ENCODE measurements at places on chromosomes 11 and 22. TPM values are rescaled to one million over a fixed set of nuclear protein-coding genes. Genes with fewer than 3 reads are reported as not detected.
A peak's percentile ranks its signal among the peaks of the same experiment; 100 is the strongest.

The LGALS12 gene
- not detected for total RNA-seq

The CCDC73 gene
- not detected for total RNA-seq

The SCUBE2 gene
- total RNA-seq, result 1.6 TPM

The LRRC74B gene
- 0.19 TPM for total RNA-seq

The SHISAL1 gene
- 0.26 TPM for total RNA-seq

- H3K4me1 ChIP-seq, result no peaks in the 10 kb centered on the region
- no peak overlapping the region for H3K4me3 ChIP-seq
- no peak overlapping the region for H3K27ac ChIP-seq
Measured at GRCh38 chr11:90867416-90867815, 644.6 kb upstream of the CHORDC1 start.

- no peak overlapping the region for H3K27ac ChIP-seq
- no peaks in the 10 kb centered on the region for H3K36me3 ChIP-seq
- H3K4me3 ChIP-seq, result no peak overlapping the region
- DNase-seq, result no peak
Measured at GRCh38 chr11:70029115-70029860, 48.8 kb upstream of the ANO1 start.

DNA sequence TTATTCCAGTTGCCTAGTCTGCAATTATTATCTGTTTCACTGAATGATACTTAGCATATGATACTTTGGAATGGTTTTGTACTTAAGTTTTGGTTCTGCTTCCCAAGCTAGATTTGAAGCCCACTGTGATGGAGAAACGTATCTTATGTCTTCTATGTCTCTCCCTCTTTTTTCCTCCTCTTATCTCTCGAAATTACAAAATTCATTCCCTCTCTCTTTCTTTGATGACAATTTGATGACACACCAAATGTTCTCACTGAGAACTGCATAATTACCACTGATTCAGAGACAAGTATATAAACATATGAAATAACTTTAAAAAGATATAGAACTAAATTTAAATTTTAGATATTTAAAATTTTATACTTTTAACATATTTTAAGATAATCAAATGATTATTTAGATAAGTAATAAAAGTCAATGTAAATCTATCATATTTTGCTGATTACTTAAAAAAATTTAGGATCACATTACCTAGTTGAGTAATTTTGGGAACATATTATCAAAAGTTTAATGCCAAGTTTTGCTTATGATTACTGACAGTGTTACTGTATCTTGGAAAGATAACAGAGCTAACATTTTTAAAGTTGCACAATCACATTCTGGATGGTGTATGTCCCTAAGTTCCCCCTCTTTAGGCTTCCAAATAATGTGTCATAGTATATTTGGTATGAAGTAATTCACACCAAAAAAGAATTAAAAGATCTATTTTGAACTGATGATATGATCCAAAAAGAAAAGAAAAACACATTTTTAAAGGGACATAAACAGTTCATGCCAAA lies 255.3 kb downstream of the SBF2 start:
- H3K4me1 ChIP-seq, result no peaks in the 10 kb centered on the region
- DNase-seq, result peak; percentile 24
- no peak overlapping the region for H3K4me3 ChIP-seq
- H3K27ac ChIP-seq, result no peak overlapping the region
- H3K36me3 ChIP-seq, result no peaks in the 10 kb centered on the region
- H3K27me3 ChIP-seq, result no peaks in the 10 kb centered on the region

DNA sequence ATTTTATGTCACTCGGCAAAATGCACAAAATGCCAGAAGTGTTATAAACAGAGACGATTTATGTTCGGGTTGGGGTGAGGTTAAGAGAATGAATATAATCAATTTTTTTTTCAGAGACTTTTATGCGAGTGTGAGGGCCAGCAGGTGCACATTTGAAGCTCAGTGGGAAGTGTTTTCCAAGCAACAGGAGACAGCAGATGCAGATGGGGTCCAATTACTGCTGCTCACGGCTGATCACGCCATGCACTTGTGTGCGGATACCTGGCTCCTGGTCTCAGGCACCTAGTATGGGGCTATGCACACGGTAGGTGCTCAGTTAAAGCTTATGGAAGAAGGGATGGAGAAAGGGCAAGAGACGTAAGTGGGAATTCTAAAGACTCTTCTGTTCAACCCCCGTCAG lies 249.1 kb downstream of the MIAT start:
- H3K4me1 ChIP-seq, result peaks cover 8% of the 10 kb centered on the region
- H3K36me3 ChIP-seq, result no peaks in the 10 kb centered on the region
- peaks cover 9% of the 10 kb centered on the region for H3K27me3 ChIP-seq
- H3K4me3 ChIP-seq, result no peak overlapping the region

DNA sequence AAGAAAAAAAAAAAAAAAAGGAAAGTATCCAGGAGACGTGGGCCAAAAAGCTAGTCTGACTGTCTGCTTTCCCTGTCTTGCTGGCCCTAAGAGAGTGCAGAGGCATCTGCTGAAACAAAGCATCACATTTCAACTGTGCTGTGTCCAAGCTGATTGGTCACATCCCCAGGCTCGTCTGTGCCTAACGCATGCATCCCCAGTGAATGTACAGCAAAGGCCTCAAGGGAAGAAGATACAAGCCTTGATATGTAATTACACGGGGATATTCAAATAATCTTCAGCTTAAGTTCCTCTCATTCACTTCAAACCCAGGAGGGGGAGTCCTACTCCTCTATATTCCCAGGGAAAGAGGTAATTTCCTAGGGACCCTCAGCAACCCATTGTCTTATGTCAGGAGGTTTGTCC lies 5.4 kb upstream of the SORL1 start:
- H3K27me3 ChIP-seq, result peaks cover 27% of the 10 kb centered on the region
- DNase-seq, result peak; percentile 9
- peaks cover 3% of the 10 kb centered on the region for H3K4me1 ChIP-seq

- no peaks in the 10 kb centered on the region for H3K4me1 ChIP-seq
- H3K27me3 ChIP-seq, result no peaks in the 10 kb centered on the region
- DNase-seq, result no peak
- H3K36me3 ChIP-seq, result no peaks in the 10 kb centered on the region
- H3K27ac ChIP-seq, result no peak overlapping the region
- no peak overlapping the region for H3K4me3 ChIP-seq
Measured at GRCh38 chr11:1127664-1128162, 30.0 kb upstream of the MUC5AC start.

DNA sequence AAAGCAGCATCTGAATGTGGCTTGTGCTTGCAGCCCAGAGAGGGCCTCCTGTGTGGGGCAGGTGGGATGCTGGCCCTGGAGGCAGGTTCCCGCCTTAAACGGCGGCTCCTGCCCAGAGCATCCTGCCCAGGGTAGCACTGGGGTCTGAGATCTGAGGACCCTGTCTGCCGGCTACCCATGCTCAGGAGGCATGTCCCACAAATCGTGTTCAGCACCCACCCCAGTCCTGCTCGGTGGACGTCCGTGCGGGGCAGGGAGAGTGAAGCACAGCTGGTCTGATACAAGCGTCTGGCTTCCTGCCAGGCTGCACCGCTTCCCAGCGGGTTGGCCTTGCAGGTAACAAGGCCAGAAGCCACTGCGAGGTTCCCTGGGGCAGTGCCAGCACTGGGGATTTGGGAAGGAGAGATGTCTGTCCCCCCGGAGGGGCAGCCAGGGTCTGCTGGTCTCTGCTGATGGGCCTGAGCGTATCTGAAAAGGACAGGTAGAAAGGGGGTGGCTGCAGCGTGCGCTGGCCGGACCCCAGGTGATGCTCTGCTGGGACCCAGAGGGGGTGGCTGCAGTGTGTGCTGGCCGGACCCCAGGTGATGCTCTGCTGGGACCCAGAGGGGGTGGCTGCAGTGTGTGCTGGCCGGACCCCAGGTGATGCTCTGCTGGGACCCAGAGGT lies 3.6 kb downstream of the TRABD start:
- H3K27me3 ChIP-seq, result no peaks in the 10 kb centered on the region
- H3K27ac ChIP-seq, result no peak overlapping the region
- H3K4me1 ChIP-seq, result peaks cover 27% of the 10 kb centered on the region
- DNase-seq, result no peak
- H3K36me3 ChIP-seq, result no peaks in the 10 kb centered on the region

DNA sequence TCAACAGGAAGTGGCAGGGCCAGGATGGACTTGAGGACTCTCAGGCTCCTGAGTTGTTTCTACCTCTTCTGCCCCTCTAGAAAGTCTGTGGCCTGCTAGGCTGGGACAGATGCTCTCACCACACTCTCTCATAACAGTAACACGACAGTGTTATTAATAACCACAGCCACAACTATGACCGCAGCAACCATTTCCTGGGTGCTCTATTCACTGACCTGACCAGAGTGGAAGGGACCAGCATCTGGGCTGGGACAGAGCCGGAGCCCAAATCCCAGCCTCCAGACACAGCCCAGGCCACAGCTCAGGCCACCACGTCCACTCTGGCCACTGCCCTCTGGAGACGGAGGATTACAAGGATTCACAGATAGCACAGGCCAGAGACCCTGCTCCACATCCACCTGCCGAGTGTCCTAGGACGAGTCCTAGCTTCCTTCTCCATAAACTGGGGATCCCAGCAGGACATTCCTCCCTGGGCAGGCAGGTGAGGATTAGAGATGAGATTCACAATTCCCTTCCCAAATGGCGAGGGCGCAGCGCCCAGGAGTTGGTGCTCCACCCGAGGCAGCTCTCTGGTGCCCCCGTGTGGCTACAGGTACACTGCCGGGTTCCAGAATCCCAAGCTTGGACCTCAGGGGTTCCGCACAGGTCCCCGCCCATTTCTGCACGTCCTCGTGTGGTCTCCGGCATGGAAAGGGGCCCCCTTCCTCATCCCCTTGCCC lies 7.1 kb downstream of the PNPLA5 start:
- no peak for DNase-seq
- H3K4me3 ChIP-seq, result no peak overlapping the region
- H3K4me1 ChIP-seq, result no peaks in the 10 kb centered on the region
- H3K36me3 ChIP-seq, result no peaks in the 10 kb centered on the region

GRCh38 chr11:57083641-57084385 lies 95.1 kb downstream of the OR5AK2 start:
- no peak for DNase-seq
- H3K4me1 ChIP-seq, result no peaks in the 10 kb centered on the region
- peaks cover 6% of the 10 kb centered on the region for H3K27me3 ChIP-seq
- no peaks in the 10 kb centered on the region for H3K36me3 ChIP-seq
- H3K4me3 ChIP-seq, result no peak overlapping the region

DNA sequence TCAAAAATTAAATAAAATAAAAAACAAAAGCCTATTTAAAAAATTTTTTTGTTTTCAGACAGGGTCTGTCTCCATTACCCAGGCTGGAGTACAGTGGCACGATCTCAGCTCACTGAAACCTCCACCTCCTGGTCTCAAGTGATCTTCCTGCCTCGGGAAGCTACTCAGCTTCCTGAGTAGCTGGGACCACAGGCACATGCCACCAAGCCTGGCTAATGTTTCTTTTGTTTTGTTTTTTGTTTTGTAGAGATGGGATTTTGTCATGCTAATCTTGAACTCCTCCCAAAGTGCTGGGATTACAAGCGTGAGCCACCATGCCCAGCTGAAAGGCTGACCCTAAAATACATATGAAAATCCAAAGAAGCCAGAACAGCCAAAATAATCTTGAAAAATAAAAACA lies 20.4 kb upstream of the L3MBTL2 start:
- H3K4me3 ChIP-seq, result no peak overlapping the region
- no peaks in the 10 kb centered on the region for H3K27me3 ChIP-seq
- no peak overlapping the region for H3K27ac ChIP-seq
- peaks cover 12% of the 10 kb centered on the region for H3K36me3 ChIP-seq
- no peak for DNase-seq

DNA sequence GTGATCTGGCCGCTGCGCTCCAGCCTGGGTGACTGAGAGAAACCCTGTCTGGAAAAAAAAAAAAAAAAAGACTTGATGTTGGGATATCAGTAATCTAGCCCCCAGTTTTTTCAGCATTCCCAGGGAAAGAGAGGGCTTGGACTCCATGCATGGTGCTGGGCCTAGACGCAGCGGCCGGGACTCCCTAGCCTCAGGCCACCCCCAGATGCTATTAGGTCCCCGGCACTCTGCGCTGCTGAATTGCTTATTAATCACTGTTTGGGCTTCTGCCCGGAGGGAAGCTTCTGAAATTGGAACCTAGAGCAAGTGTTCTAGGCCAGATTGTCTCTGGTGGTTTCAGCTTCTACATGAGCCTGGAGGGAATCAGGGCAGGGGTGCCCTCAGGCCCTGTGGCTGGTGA lies 39.0 kb downstream of the SLCO2B1 start:
- DNase-seq, result no peak
- H3K36me3 ChIP-seq, result no peaks in the 10 kb centered on the region
- H3K27me3 ChIP-seq, result peaks cover 8% of the 10 kb centered on the region
- H3K4me3 ChIP-seq, result no peak overlapping the region
- no peaks in the 10 kb centered on the region for H3K4me1 ChIP-seq

- no peaks in the 10 kb centered on the region for H3K36me3 ChIP-seq
- H3K27ac ChIP-seq, result no peak overlapping the region
- peaks cover 14% of the 10 kb centered on the region for H3K4me1 ChIP-seq
- peaks cover 13% of the 10 kb centered on the region for H3K27me3 ChIP-seq
- no peak for DNase-seq
- no peak overlapping the region for H3K4me3 ChIP-seq
Measured at GRCh38 chr11:11420899-11421285, 67.8 kb upstream of the CSNK2A3 start.

DNA sequence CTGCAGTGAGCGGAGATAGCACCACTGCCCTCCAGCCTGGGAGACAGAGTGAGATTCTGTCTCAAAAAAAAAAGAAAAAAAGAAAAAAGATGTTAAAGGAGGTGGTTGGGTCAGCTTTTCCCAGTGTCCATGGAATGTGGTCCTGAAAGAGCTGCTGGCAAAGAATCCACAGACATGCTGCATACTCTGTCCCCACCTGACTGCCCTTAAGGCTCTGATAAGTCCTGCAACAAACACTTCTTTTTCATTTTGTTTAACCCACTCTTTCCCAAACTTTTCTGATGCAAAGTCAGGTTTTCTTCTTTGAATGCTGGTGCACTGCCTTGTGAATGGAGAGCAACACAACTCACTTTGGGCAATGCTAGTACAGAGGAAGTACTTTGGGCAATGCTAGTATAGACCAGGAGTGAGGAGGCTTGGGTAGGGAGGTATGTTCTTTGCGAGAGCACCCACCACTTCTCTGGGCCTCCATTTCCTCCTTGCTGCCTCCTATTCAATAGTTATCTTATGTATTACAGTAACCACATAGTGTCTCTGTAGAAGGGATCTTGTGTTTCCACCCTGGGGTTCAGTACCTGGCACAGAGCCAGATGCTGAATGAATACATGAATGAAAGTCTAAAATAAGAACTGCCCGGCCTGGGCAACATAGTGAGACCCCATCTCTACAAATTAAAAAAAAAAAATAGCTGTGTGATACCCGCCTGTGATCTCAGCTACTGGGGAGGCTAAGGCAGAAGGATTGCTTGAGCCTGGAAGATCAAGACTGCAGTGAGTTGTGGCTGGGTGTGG lies 18.9 kb downstream of the LIF start:
- DNase-seq, result no peak
- H3K27ac ChIP-seq, result peak overlapping the region; percentile 64
- no peaks in the 10 kb centered on the region for H3K36me3 ChIP-seq
- peaks cover 44% of the 10 kb centered on the region for H3K4me1 ChIP-seq
- no peak overlapping the region for H3K4me3 ChIP-seq
- H3K27me3 ChIP-seq, result no peaks in the 10 kb centered on the region

DNA sequence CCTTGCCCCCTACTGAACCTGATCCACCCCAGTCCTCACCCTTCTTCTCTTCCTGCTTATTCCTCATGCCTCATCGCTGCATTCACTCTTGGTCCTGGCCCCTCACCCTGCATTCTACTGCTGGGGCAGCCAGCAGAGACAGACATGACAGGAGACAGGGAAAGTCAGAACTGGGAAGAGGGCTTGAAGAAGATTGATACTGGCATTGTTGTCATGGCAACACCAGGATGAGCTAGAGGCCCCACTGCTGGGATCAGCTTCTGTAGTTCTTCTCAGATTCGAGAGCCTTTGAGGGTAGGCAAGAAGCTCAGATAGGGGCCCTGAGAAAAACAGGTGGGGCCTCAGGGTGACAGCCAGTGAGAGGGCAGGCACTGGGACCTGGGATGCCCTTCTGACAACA lies 264.3 kb downstream of the MIAT start:
- H3K4me1 ChIP-seq, result no peaks in the 10 kb centered on the region
- H3K4me3 ChIP-seq, result no peak overlapping the region
- H3K27ac ChIP-seq, result no peak overlapping the region
- no peak for DNase-seq
- peaks cover 8% of the 10 kb centered on the region for H3K27me3 ChIP-seq

Data from astrocyte (in vitro differentiated cells and primary cell).